ENCODE measurements at places on chromosomes 7 and 10.

DNA sequence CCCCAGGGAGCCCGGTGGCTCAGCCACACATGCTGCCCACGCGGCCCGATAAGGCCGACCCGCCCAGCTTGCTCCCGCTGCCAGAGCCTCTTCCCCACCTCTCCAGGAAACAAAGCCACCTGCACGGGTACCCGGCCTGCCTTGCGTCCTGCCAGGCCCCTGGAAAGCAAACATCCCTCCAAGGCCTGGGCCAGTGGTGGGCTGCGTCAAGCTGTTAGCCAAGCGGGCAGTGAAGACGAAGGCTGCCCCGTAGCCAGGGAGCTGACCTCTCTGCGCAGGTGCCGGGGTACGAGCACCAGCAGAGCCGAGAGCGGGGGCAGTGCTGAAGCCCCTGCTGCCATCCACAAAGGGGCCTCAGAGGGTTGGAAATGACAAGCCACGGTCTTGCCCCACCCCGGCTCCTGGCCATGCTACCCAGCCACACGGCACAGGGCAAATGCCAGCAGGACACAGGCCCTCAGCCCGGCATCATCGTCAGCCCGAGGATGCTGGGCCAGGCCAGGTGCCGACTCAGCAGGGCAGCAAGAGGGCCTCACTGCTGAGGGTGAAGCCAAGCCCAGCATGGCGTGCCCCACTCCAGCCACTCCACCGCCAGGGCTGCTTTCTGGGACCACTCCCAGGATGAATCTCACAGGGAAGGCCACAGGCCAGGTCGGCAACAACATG, 140.0 kb downstream of the PTPRN2 start:
- DNase-seq = no peak

DNA sequence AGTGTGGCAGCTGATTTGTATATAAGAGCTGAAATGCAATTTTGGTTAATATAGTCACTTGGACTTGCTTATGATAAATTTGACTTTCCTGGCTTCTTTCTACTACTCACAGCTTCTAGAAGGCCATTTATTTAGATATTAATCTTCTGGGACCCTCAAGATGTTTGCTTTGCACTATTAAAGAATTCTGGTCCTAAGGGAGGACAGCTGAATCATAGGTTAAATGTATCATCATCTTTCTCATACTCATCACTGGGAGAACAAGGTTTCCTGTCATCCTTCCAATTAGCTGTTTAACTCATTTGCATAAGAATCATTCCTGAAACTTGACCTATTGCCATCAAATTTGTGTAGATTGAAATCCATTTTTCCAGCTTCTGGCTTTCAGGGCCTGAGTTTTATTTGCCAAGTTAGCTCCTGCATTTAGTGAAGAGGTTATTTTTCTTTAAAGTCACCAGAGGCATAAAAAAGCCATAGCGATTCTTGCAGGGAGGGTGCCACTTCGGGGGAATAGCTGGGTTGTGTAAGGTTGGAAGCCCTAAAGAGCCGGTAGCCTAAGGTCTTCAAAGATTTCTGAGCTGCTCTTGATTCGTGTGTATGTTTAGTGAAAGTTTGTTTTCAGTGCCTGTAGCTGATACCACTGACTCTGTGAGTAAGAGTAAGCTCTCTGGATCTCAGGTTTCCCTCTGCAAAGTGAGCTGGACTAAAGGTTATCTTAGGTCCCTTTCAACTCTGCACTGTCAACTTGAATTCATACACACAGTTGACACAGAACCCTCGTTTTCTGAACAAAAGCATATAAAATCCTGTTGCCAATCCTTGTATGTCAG, 4.3 kb downstream of the MAP3K8 start:
- DNase-seq = no peak

DNA sequence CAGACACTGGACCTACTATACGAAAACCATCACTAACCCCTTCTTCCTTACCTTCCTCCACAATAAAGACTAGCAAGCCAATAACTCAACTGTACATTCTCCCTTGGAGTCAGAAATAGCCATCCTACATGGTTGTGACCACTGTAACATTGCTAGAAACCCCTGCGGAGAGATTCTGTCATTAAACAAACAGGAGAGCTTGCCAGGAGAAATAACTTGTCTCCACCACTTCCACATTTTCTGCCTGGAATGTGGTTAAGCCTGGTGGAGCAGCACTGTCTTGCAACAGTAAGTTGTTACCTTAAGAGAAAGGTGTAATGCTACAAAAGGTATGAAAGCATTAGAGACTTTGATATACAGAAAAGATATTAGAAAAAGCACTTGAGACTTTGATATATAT, 45.8 kb downstream of the THSD7A start:
- DNase-seq = no peak

DNA sequence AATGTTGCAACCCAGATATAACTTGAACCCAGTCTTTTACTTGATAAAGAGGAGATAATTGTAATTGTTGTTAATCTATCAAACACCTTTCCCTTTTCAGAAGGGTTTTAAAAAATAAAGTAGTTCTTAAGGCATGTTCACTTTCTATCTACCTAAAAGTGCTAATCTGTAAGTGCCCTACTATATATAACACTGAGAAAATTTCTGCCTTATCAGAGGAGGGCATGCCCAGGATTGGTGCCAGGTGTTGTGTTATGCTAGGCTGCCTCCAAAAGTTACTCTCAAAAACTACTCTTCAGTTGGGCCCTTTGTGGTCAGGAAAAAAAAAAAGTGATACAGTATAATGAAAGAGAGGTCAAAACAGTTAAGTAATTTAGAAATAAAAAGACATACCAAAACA, 36.3 kb downstream of the SMNDC1 start:
- no peak for DNase-seq

GRCh38 chr7:158108646-158109293, 478.9 kb downstream of the PTPRN2 start:
- no peak for DNase-seq

DNA sequence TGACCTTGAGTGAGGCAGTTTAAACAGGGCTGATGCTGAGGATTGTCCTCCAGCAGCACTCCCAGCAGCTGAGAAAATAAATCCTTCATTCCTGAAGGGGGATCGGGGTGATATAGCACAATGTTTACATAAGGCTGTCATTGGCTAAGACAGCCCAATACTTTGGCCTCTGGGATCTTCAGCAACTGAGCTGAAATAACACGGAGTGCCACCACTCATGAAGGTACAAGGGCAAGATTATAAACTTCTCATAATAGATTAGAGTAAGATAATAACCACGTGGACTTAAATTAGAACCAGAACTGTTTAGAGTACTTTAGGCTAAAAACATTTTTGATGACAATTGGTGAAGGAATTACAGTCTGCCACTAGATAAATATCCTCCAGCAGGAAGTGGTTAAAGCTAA, 70.0 kb upstream of the PAPSS2 start:
- DNase-seq = no peak
